T-cell (primary cell): ENCODE measurements at places on chromosomes 12 and 14.

DNA sequence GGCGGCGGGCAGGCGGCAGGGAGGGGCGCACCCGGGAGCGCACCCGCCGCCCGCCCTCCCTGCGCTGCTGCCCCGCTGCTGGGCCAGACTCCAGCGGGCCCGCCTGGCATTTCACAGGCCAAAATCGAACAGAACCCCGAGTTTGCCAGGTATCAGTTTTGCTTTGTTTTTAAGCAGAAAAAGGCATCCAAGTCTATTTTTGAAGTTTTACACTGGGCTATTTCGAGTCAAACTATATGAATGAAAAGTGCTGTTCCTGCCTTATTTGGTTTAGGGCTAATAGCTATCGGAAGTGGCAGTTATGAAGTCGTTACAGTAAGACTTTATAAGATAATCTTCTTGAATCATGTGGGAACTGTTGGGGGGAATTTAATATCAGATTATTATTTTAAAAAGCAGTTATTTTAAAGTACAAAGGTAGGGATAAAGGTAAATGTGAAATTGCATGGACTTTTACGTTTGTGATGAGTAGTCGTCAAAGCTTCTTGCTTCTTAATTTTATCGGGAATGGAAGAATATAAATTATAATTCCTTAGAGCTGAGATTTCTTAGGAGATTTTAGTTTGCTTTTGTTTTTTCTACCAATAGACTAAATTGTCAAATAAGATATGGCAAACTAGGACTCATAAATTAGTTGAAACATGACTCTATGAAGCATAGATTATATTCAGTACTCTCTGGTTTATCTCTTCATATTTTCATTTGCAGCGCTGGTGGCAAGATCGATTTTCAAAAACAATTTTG, 1.1 kb downstream of the MSRB3 start:
- DNase-seq = no peak

GRCh38 chr14:102333390-102333789, 13.8 kb downstream of the ZNF839 start:
- no peak for DNase-seq

DNA sequence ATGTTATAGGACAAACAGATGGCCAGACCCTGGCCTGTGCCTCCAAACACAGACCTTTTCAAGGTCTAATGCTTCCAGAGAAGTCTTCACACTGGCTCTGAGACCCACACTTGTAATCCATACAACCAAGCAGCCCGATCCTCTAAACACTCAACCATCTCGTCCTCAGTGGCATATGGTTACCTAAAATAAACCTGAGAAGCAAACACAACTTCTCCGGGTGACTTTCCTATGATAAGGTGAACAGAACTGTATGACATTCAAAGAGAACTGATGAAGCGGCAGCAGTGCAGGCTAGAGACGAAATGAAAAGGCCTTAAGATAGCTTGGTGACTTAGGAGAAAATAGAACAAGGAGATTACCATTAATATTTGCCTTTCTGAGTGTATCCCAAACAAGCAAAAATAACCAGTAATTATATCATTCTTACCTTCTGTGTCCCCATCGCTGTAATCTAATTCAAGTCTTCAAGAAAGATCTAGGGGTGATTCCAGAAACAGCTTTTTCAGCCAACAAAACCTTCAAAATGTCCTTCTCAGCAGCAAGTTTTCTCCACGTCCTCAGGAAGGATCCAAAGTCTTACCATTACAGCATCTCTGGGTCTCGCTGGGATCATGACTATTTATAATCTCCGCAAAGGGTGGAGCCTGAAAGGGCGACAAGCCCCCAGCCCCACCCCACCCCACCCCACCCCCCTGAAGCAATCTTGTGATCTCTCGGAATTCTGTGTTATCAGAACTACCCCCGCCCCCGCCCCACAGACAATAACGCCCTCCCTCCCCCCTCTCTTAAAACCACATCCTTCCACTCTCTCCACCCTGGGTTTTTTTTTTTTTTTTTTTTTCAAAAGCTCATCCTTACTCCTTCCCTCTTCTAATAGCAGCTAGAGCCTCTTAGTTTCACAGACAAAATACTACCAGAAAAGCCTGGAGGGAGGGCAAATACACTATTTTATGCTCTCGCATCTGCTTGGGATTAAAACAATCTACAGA, at the start of gene SLC2A3:
TSS of gene SLC2A3 (minus strand) at position 598 of the 992 bp plus-strand sequence. CDS start at position 445, 153 bp downstream.
- DNase-seq = peak; percentile 76

DNA sequence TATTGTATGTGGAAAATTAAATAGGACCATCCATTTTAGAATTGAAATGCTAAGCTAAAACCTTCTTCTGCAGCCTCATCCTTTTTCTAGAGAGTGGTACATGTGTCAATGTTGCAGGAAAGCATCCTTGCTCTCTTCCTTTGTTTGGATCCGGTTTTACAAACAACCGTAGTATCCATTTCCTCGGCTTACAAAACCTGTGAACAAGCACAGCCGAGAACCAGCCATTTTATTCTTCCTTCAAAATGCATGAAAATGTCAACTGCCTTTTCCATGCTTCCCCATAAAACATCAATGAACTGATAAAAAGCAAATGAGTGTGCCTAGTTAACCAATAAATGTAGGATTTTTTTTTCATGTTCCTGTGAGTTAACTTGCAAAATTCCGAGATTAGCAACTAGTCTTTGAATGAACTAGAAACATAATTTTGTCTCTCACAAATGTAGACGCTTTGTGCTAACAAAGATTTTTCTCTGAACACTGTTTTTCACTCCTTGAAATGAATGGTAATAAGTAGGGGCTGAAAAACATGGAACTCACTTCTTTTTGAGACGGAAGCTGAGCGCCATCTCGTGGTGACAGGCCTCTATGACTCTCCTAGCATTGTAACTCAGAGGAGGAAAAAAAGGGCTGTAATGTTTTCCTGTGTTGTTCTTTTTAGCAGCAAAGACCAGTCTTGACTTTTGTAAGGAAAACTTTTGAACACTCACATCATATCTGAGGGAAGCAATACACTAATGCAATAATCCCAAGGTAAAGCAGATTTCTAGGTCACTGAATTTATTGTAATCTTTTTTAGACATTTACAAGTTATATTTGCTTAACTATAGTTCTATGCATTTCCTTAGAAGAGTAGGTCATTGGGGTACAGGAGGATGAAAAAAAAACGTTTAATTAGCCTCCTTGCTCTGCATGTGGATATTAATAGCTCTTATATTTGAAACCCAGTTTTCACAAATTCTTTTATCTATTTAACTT, 157.4 kb upstream of the FOXG1 start:
- DNase-seq = no peak

GRCh38 chr12:105409801-105410471, 79.4 kb downstream of the C12orf75 start:
- peak; percentile 1 for DNase-seq

DNA sequence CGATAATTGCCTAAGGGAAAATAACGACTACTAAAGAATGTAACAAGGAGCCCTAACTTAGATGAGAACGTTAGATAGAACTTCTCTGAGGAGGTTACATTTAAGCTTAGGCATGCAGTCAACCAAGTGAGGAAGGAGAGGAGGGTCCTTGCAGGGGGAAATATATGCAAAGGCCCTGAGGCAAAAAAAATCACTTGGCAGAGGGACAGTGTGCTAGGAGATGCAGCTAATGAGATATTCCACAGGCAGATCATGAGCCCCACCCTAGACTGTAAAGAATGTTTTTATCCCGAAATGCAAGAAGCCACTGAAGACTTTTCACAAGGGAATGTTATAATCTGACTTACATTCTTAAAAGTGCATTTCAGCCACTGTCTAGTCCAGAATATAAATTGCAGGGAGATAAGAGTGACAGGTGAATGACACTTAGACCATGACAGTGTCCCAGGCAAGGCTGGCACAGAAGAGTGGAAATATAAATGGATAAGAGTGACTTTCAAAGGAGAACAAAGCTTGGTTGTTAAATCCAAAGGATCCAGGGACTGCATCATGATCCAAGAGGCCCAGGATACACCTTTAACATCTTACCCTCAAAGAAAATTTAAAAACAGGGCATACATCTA, 61.0 kb downstream of the PPM1H start:
- DNase-seq = no peak

DNA sequence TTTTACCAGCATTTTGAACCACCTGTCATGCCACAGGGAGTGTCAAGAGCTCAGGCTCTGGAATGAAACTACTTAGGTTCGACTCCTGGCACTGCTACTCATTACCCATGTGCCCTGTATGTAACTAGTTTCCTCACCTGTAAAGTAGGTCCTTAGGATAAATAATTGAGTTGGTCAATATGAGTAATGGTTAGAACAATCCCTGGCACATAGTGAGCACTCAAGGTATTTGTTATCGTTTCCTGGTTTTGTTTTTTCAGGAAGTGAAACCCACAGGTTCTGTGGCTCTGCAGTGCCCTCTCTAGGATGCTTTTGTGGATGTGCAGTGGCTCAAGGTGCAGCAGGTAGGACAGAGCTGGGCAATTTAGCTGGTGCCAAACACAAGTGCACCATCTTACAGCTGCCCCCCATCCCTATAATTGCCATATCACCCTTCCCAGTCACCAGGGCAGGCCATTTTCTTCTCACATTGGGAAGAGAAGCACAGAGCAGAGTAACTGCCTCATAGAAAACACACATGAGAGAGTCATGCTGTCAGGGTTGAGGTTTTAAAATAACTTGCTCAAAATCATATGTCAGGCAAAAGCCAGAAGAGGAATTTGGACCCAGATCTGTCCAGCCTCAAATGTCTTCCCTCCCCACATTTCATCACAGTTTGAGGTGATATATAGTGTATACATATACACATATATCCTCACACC, 297.5 kb downstream of the RPAP3 start:
- DNase-seq = peak; percentile 47

DNA sequence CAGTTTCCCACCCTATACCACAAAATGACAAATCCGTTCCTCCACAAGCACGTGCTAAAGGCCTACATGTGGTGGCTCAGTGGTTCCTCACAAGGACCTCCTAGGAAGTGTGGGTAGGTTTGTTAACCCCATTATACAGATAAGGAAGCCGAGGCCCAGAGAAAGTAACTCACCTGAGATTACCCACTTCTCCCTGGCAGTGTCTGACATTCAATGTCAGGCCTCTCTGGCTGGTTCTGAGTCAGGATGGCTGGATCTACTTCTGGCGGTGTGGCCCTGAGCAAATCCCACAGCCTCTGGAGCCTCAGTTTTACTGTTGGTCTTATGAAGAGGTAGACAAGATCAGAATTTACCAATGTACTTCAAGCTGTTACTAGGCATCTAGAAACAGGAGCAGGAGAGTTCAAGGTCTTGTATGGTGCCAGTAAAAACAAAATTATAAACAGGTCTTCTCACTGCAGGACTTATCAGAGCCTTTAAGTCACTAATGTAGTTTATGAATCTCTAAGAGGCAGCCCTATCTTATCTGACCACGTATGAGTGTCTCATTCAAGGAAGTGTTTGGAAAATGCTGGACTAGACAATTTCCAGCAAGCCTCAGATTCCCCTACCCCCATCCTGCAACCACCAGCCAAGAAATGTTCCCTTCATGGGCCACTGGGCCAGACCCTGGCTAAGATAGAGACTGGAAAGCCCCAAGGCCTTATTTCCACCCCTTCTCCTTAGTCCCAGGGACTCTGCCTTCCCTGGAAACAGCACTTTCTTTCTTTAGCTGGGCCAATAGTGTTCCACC, 4.2 kb downstream of the HSPB8 start:
- DNase-seq = no peak

DNA sequence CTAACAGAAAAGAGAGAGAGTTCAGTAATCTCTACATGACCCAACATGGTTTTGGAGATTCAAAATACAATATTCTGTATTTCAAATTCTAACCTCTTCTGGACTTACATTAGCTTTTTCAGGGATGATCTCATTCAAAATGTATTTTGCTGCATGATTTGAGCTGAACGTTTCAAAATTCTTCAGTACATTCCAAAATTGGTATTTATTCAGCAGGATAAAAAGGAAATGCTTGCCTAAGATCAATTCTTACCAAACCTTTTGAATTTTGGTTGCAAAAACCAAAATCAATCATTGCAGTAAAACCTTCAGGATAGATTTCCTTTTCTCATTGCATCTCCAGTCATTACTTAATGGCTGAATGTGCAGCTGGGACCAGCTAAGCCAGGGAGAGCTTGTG, 1761.3 kb upstream of the SEL1L start:
- DNase-seq = no peak

DNA sequence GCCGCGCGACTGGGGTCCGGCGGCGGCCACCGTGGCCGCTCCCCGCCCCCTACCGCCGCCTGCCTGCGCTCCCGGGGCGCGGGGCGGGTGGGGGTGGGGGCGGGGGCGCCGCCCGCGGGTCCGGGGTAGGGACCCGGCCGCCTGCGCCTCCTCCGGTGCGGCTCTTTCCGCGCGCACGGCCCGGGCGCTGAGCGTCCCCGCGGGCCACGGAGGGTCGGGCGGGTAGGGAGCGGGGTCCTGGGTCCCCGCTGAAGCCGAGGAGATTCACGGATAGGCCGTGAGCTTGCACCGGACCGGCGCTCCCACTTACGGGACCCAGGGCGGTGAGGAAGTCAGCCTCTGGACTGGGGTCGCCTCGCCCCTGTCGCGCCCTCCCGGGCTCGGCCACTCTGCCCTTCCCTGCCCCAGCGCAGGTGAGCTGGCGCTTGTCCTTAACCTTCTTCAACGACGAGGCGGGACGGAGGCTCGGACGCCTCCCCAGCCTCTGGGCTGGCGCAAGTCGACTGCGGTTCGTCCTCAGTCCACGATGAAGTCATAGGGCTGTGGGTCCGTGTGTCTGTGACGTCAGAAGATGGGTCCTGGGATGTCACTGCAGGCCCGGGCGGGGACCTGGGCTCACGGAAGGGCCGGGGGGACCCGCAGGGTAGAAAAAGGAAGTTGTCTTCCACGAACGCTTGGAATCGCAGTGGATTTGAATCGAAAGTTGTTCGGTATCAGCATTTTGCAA, 514 bp downstream of the FBXO34 start:
- DNase-seq = peak; percentile 70

GRCh38 chr12:9750276-9751203, 10.2 kb downstream of the CD69 start:
- DNase-seq = peak; percentile 26

DNA sequence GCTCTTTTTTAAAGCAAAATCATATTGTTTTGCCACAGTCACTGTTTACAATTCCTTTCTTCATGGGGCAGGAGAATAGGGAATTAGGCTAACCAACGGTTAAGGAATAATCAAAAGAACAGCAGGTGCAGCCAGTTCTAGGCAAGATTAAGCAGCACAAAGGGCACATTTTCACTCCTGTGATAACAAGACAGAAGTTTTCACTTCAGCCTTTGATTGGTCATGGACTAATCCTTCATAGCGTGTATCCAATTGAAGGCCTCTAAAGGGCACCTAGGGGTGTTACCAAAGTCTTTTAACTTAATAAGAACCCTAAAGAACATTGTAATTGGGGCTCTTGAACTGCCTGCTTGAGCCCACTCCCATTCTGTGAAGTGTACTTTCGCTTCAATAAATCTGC, 206.9 kb upstream of the AMIGO2 start:
- DNase-seq = no peak

- DNase-seq = no peak
Observed at GRCh38 chr12:90404071-90404470, 550.9 kb downstream of the CCER1 start.

DNA sequence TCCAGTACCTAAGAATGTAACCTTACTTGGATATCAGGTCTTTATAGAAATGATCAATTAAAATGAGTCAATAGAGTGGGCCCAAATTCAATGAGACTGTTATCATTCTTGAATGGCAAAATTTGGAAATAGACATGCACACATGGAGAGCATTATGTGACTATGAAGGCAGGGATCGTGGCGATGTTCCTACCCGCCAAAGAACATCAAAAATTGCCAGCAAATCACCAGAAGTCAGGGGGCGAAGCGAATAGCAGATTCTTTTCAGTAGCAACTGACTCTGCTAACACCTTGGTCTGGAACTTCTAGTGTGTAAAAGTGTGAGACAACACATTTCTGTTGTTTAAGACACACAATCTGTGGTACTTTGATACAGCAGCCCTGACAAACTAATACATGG, 192.5 kb downstream of the ACSS3 start:
- no peak for DNase-seq
